Spinal cord (tissue), 10 donors: ENCODE measurements at places on chromosomes 12 and 14.

GRCh38 chr12:131795064-131795463, 33.1 kb upstream of the MMP17 start:
- DNase-seq: peak; percentile 43

- DNase-seq: no peak
Observed at GRCh38 chr14:92832137-92832700, 38.1 kb downstream of the GOLGA5 start.

DNA sequence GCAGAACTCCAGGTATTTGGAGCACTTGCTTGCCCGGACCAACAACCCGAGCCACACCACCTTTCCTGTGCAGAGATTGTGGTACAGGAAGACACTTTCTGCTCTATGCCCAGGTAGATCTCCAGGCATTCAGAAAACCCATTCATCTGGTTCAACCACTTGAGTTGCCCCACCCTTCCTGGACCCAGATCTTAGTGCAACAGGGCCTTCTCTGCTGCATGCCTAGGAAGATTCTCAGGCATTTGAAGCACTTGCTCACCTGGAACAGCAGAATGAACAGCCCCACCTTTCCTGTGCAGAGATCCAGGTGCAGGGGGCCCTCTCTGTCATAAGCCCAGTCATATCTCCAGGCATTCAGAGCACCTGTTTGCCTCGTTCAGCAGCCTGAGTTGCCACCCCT, 412.8 kb upstream of the MGAT4C start:
- DNase-seq: no peak

DNA sequence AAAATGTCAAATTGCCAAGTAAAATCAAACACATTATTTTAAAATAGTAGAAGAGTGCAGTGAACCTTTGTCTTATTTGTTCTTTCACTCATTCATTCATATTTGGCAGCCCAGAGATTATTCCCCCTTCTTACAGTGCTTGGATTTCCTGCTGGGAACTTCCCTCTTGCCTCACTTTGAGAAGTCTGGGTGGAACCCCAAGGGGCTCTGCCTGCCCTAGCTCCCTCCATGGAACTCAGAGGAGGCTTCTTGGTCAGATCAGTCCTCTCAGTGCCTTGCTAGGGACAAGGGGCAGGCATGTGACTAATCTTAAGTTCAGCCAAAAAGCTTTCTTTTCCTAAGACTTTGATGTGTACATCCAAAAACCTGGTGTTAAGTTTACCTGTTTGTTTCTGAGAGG, 84.7 kb upstream of the OVCH1 start:
- no peak for DNase-seq

GRCh38 chr14:64614166-64614565, 64.4 kb downstream of the PPP1R36 start:
- DNase-seq: no peak

GRCh38 chr12:102479099-102479885, 1.1 kb downstream of the IGF1 start:
- DNase-seq: no peak

- DNase-seq: no peak
Observed at GRCh38 chr12:71691504-71692129, 5.7 kb downstream of the TMEM19 start.

DNA sequence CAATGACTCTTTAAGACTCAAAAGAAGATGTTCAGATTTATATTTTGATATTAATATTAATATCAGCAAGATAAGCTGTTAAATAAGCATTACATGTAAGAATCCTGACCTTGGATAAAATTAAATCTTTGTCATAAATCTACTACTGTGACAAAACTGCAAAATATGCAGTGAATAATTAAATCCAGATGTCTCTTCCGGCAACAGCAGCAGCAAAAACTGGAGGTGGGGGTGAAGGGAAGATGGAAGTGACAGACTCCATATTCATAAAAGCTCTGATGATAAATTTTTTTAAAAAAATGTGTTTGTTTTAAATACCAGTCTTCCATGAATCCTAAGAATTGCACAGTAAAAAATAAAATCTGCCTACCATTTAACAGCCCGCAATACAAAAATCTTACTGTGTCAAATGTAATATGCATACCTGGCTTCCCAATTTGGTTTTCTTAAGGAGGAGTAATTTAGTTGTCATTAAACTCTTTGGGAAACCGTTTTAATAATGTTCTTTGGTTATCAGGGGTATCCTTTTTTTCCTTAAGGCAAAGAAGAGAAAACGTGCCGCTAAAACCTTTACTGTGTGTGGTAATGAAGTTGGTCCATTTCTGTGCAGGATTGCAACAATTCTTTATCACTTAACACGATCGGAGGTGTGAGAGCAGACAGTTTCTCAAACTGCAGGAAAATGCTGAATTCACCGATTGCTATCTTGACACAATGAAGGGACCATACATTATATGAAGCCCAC, 478.2 kb downstream of the DIO2 start:
- DNase-seq: no peak

DNA sequence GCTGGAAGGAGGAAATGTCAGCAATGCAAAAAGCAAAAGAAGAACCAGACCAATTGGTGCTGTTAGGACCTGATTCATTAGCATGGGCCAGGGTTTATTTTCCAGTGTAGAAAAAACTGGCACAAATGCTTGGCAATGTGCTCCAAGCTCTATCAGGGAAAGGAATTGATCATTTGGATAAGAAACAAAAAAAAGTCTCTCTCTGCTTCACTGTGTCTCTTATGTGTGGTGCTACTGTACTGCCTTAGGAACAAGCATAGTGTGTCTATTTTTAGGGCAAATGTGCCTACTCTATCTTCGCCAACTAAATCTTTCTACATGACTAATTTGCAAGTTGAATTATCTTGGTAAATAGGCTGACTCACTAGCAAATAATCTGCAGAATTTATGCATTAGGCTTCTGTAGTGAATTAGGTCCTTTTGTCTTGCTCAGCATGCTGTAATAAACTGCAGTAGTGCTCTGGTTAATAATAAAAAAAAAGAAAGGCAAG, 236.7 kb downstream of the MDGA2 start:
- peak; percentile 32 for DNase-seq

GRCh38 chr14:41280745-41281144, 325.9 kb upstream of the LRFN5 start:
- DNase-seq: no peak

- no peak for DNase-seq
Observed at GRCh38 chr12:67263471-67263870, 5.7 kb upstream of the CAND1 start.

GRCh38 chr14:101137234-101137633, 233.7 kb upstream of the RTL1 start:
- no peak for DNase-seq

- peak; percentile 64 for DNase-seq
Observed at GRCh38 chr12:50062728-50063460, 5.5 kb downstream of the ASIC1 start.

- no peak for DNase-seq
Observed at GRCh38 chr14:91216731-91217226, 27.7 kb downstream of the GPR68 start.

- peak; percentile 4 for DNase-seq
Observed at GRCh38 chr12:89783359-89784060, 74.9 kb upstream of the ATP2B1 start.

- no peak for DNase-seq
Observed at GRCh38 chr12:100434177-100434576, 39.5 kb upstream of the NR1H4 start.

DNA sequence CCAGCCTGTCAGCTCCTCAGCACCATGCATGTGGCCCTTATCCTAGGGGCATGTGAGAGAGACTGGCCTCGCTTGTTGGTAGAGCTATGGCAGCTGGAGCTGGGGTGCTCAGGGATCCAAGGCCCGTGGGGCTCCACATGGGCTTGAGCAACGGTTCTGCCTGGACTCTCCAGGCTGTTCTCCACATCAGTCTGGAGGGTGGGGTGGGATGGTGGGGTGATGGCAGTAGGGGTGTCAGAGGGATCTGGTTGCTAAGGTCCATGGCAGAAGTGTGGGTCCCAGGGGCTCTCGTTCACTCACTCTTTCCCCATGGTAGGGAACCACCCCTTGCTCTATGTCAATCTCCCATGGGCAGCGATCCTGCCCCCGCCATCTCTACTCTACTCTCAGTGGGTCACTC, 622.6 kb downstream of the LRFN5 start:
- no peak for DNase-seq

- no peak for DNase-seq
Observed at GRCh38 chr12:71581206-71581605, 82.4 kb downstream of the ZFC3H1 start.

GRCh38 chr12:123752046-123752445, 10.1 kb upstream of the DNAH10 start:
- DNase-seq: no peak

DNA sequence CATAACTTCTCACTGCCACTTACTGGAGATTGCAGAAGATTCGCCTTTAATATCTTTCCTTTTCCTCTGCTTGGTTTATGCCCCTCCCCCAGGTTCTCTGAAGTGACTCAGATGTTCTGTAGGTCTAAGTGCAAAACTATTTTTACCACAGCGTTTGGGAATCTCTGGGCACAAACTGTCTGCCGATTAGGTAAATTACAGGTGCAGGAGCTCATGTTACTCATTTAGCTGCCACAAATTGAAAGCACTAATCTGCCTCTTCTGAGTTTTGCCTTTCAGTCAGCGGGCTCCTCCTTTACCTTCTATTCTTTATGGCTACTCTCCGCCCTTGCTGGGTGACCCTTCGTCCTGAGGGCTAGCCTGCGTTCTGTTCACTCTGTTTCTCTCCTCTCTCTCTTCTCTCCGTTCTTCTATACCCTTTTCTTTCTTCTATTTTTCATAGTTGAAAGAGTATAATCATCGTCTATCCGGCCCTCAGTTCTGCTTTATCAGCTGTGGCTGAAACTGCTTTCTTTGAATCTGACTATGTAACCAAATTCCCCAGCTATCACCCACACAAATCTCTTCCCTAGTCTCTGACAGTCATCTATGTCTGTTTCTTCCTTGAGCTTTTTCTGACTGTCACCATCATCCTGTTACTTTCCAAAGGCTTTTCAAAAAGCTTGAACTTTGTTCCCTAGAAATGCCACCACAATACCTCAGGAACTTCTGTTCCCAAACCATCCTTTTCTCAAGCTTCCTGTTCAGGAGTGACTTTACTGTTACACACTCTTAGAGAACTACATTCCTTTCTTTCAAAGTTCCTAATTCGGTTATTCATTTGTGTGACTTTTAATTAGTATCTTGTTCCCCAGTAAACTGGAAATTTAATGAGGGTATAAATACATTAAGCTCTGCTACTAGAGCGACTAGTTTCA, 4.3 kb upstream of the MYF6 start:
- no peak for DNase-seq

GRCh38 chr12:95440401-95440800, 33.6 kb upstream of the METAP2 start:
- no peak for DNase-seq

DNA sequence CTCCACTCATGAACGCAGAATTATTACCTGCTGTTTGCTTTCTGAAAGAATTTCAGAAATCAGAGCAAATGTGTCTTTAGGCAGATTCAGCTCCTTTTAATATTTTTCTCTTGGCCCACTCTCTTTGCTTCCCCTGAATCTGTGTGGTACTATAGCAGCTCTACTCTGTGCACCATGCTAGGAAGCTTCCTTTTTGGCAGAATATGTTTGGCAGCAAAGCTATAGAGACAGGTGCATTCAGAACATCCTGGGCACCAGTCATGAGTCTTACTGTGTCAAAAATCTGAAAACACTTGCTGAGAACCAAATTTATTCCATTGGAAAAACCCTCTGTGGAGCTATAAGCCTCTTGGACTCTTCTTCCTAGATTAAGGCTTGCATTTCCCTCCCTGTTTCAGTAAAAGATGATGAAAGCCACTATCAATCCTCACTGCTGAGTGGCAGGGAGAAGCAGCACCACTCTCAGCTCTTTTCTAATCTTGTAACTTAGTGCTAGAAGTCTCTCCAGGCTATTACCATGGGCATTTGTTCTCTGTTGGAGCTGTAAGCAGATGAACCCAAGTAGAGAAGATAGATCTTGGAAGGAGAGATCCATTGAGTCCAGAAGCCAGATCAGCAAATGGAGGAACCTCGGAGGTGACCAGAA, 18.2 kb downstream of the CIPC start:
- DNase-seq: peak; percentile 66

DNA sequence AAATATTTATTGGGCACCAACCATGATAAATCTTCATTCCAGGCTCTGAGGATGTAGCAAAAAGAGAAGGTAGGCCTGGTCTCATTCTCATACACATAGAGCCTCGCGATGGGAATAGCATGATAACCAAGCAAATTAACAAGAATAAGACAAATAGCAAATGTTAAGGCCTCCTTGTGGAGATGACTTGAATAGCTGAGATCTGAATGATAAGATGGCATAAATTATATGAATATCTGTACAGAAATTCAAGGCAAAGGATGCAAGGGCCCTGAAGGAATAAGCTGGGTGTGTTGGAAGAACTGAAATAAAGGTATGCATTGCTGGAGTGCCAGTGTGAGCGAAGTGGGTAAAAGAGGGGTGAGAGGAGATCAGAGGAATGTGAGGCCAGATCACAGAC, 114.8 kb downstream of the ALX1 start:
- DNase-seq: no peak

- no peak for DNase-seq
Observed at GRCh38 chr14:34978444-34978843, 4.3 kb upstream of the SRP54 start.

- no peak for DNase-seq
Observed at GRCh38 chr12:132106921-132107320, 37.2 kb downstream of the DDX51 start.

GRCh38 chr12:120468325-120468820, 1.2 kb downstream of the SRSF9 start:
- no peak for DNase-seq

DNA sequence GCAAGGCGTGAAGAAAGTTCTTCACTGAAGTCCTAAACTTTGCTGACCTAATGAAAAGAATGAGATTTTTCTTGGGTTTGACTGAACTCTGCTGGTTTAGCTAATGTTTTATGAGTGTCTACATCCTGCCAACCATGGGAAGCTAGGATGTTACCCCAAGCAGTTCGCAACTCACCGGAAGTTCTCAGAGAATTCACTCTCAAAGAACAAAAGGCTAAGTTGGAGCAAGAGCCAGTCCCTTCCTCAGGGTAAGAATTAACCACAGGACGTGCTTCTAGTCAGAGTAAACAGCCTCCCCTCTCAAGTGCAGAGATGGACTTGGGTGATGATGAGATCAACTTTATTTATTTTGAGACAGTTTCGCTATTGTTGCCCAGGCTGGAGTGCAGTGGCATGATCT, 37.3 kb downstream of the TCHP start:
- DNase-seq: no peak

- DNase-seq: no peak
Observed at GRCh38 chr14:72849222-72849621, 44.7 kb downstream of the DPF3 start.

DNA sequence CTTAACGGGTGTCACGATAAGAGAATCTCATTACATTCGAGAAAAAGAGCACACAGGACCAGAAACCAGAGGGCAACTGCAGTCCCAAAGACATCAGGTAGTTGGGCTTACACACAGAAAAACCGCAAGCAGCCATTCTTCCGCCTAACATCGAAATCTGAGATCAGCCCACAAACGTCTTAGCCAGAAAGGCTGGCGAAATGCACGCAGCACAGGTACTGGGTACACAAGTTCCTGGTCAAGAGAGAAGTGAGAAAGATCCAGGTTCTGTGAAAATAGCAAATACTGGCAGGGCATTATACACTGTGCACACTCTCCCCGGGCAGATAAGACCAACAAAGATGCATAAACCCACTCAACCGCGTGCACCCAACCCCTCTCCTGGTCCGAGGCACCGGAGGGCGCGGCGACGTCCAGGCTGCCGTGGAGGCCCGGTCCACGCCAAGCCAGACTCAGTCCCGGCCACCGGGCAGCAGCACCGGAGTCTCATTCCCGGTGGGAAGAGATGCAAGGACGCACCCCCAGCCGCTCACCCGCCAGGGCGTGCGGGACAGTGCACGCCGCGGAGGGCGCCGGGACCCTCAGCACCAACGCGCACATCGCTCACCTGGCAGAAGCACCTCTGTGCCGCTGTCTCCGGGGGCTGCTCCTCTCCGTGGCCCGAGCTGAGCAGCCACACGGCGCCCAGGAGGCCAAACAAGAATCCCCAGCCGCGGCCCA, 437 bp downstream of the ERO1A start:
- DNase-seq: peak; percentile 63
